ENCODE measurements at places on chromosomes 11 and 22.

DNA sequence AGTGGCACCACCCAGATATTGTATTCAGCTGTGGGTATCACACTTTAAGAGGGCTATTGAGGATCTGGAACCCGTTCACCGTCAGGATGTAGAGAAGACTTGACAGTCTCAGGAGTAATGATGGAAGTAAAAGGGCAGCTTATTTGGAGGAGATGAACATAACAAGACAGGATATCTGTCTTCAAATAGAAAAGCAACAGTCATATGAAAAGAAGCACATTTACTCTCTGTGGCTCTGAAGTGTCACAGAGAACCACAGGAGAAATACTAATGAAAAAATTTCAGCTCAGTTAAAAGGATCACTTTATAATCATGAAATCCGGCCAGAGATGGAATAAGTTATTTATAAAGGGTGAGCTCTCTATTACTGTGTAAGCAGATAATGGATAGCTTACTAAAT, 200.8 kb downstream of the FAM76B start:
- DNase-seq, result no peak

DNA sequence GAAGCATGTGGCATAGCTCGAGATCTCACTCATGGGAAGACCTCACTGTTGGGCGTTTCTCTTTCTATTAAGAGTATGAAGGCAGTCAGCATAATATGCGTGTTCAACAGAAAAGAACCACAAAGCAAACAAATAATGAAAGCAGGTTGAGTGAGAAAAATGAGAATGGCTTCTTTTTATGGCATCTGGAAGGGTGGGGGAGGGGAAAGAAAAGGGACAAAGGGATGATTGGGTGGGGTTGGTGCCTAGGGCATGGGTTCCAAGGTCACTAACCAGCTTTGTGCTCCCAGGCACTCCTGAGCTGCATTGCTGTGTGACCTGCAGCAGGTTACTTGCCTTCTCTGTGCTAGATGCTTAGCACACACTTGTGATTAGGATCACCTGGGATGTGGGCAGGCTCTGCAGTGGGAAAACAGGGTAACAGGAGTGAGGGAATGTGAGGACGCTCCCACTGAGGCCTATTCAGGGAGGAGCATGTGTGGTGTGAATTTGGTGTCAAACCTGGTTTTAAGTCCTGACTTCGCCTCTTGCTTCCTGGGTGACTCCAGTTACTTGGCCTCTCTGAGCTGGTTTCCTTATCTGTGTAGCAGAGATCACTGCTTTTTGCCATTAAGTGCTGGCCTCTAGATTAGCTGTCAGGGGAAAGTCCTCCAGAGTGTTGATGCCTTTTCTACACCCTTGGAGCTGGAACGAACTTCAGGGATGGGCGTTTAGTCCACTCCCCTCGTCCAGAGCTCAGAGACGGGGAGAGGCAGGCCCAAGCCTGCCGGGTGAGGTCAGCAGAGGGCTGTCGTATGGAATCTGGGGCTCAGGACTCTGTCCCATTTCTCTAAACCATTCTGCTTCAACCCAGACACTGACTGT, 74.8 kb downstream of the KIAA1671 start:
- no peak for DNase-seq

DNA sequence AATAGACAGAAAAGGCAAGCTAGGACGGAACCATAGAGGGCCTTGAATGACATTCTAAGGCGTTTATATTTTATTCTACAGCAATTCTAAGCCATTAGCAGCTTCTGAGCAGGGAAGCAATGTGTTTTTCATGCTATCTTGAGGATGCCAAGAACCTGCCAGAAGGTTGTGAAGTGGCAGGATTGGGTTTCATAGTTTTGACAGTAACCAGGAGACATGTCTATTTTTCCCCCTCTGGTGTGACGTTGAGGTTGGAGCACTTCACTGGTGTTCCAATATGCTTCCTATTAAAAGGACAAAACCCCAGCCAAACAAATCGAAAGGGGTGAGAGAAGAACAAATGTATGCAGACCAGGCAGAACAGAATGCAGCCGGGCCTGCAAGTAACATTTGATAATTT, 148.2 kb downstream of the SPATA19 start:
- no peak for DNase-seq

DNA sequence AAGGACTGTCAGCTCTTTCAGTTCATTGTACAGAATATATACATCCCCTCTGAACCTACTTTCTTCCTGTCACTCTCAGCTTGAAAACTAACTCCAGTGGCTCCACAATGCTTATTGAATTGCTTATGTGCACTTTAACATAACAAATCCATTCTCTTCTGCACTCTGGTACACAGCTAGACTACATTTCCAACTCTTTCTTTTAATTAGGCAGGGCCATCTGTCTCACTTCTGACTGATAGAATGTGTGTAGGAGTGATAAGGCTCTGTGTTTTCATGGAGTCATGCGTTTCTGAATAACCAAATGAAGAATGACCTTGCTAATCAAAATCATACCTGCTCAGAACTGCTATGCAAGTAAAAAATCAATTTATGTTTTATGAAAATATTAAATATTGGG, 278.5 kb upstream of the CCDC179 start:
- no peak for DNase-seq

DNA sequence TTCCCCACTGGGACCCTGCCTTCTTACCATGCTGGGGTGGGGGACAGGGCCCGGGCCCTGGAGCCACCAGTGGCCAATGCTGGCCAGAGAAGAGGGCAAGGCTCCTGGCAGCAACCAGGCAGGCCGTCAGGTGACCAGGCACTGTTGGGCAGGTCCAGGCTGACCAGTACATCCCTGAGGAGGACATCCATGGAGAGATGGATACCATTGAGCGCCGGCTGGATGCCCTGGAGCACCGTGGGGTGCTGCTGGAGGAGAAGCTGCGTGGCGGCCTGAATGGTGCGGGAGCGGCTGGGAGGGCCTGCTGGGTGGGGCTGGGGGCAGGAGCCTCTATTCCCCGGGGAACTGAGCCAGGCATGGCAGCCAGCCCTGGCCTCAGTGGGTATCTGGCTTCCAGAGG, 21.0 kb downstream of the C22orf23 start:
- no peak for DNase-seq
